Stimulated activated CD4-positive, alpha-beta T cell treated with anti-CD3 and anti-CD28 coated beads, Interleukin-2, amount 100 ng/mL, for 48 hours (primary cell): ENCODE measurements at places on chromosomes 4 and X.

DNA sequence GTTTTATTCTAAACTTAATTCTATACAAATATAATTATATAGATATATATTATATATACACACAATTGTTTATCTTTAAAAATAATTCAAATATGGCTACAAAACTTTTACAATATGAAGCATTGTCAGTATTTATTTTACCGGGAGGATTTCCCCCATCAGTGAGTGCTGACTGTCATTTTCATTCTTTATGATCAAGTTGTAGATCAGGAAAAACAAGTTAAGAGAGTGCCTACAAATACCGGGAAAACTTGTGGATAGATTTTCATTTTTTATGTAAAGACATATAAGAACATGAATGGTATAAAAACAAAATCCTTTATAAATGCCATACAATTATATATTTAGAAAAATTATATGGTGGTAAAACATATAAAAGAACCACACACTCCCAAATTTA is 37.8 kb downstream of the CLCN3 start:
- no peak for DNase-seq

GRCh38 chr4:138643827-138644226 is 371.8 kb upstream of the NOCT start:
- DNase-seq, result no peak

DNA sequence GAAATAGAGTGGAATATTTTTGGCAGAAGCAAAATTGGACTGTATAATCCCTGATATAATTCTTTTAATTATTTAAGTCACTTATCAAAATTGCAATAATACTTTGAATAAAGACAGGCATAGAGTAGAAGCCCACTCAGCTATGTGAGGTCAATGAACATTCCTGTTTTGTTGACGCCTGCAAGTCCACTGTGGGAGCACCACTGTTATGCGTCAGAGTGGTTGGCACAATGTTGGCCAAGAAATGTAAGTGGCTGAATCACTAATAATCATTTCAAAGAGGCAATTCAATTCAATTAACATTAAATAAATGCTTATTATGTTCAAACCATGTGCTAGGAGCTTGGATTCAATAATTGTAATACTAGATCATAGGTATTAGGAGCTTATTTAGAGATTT is 221.0 kb downstream of the SPCS3 start:
- no peak for DNase-seq

DNA sequence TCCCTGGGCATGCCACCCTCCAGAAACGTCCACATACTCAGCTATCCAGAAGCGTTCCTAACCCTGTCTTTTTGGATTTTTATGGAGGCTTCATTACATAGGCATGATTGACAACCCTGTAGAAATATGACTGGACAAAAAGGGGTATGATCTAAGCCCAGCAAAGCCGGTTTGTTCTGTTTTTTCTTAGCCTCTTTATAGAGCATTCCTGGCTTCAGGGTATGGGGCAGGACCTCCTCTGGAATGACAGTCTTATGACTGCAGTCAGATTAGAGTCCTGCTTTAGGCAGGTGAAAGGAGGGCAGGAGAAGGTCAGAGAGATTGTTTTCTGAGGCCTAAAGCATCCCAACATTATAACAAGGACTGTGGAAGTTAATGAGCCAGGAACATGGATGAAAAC is 137.4 kb downstream of the DCLK2 start:
- no peak for DNase-seq

DNA sequence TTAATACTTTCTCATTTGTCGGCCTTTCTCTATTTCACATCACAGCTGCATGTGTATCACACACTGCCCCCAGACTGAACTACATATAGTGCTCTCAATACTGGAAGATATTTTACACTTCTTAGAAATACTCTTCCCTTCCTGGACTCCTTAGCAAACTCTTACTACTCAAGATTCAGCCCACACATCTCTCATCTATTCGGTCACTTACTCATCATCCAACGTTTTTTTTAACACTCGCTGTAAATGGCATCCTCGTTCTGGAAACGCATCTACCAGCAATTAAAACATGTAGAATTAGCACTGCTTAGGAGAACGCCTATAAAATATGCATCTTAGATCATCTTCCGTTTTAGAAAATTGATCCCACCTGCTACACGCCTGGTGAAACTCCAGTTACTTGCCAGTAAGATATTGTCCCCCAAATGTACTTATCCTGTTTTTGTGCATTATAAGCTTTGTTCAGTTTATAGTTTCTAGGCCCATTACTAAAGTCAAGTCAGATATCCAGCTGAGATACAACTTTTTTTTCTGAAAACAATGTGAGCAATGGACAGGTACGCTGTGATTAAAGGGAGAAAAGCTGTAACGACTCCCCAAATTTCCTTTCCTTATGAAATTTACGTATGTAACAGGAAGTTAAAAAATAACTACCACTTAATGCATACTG is 1.0 kb downstream of the LRP2BP start:
- no peak for DNase-seq

GRCh38 chr4:87677731-87678130 is 27.7 kb downstream of the DMP1 start:
- DNase-seq, result no peak

DNA sequence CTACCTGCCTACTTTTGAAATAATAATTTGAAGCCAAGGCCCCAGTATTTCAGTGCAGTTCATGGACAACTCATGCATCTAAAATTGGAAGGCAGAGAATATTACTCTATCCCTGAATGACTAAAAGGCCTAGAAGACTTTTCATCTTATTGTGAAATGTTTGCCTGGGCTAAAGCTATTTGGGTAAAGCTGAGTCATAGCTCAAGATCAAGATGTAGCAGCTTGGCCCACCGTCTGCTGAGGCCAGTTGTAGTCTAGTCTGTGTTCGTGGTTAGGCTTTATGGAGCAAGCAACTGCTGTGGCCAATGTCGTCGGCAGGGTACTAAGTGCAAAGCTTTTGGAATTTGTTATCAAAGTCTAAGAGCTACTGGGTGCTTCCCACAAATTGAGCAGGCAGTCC is 929.1 kb downstream of the RAB28 start:
- DNase-seq, result no peak

- DNase-seq, result no peak
Measured at GRCh38 chrX:140503714-140504351, 1.0 kb downstream of the SOX3 start.

- DNase-seq, result no peak
Measured at GRCh38 chr4:169397762-169398161, 127.0 kb upstream of the SH3RF1 start.

DNA sequence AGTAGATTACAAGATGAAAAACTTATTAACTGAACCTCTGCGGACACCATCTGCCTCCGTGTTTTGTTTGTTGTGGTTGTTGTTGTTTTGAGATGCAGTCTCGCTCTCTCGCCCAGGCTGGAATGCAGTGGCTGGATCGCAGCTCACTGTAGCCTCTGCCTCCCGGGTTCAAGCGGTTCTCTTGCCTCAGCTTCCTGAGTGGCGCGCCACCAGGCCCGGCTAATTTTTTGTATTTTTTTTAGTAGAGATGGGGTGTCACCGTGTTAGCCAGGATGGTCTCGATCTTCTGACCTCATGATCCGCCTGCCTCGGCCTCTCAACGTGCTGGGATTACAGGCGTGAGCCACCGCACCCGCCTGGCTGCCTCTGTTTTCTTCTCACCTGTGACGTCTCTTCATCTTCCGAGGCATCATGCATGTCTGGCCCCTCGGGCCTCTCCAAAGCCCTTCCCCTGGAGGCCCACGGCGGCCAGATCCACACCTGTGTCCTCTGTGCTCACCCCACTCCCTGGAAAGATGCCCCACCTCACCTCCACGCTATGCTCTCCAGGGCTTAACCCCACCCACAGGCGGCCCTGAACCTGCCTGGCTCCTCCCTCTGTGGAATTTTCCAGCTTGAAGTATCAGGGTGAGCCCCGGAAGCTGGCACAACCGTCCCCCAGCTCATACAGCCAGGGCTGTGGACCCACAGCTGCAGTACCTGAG is 77.0 kb upstream of the MXD4 start:
- no peak for DNase-seq
